Stimulated activated CD4-positive, alpha-beta T cell treated with anti-CD3 and anti-CD28 coated beads, TNF-alpha, amount 100 ng/mL, for 24 hours (primary cell): ENCODE measurements at places on chromosomes 4 and X.

DNA sequence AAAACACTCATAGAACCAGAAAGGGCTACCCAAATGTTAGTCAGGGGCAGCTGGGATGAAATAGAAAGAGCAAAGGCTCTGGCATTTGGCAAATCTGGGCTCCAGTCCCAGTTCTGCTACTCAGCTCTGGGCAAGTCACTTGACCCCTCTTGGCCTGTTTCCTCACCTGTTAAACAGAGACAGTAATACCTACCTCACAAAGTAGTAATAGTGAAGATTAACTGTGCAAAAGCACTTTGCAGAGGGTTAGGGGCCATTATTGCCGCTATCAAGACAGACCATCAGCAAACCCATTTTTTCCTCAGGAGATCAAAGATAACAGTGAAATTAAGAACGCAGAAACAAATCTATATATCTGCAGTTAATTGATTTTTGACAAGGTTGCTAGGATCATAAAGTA is 20.6 kb downstream of the ZBTB33 start:
- DNase-seq: no peak

DNA sequence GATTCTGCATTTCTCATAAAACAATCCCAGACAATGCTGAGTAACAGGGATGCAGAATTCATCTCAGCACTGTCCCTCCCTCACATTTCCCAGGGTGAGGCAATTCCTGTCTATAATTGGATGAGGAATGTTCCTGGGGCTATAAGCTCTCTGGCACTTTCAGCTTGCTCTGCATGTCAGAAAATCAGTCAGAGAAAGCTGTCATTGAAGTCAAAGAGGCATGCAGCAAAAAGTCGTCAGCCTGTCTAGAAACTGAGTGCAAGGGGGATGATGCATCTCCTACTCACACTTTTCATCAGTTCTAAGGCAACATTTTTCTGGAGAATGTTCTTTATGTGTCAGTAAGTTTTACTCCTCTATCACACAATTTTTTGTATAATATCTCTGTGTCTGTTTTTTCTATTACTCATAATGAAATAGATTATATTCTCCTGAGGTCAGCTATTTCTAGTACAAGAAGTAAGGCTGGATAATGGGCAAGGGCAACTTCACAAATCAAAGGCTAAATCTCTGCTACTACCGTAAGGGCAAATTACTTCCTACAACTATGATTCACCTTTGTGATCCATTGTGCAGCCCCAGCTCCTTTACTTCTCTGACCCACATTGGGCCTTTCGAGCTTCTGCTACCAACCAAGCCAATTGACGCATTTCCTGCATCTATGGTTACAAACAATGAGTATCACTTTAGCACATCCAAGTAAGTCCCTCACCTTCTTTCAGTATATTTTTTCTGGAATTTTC is 56.0 kb downstream of the TASL start:
- no peak for DNase-seq

- DNase-seq: no peak
These were observed 111.3 kb downstream of the SHROOM3 start for GRCh38 chr4:76546327-76546726.

DNA sequence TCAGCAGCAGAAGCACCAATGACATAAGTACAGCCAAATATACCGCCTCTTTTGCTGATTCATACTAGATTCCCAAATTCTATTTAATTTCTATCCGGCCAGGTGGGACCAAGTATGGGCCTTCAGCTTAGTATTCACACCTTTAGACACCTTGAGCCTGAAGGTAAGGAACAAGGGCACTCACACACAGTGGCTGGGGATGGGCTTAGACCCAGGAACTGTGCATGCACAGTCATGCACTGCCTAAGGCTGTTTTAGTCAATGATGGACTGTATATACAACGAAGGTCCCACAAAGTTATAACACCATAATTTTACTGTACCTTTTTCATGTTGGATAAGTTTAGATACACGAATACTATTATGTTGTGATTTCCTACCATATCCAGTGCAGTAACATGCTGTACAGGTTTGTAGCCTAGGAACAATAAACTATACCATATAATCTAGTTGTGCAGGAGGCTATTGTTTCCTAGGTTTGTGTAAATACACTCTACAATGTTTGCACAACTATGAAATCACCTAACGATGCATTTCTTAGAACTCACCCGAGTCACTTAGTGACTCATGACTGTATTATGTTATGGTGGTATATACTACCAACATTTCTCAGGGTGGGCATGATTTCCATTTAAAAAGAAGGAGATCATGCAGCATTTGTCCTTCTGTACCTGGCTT is 9.7 kb upstream of the CLNK start:
- no peak for DNase-seq

DNA sequence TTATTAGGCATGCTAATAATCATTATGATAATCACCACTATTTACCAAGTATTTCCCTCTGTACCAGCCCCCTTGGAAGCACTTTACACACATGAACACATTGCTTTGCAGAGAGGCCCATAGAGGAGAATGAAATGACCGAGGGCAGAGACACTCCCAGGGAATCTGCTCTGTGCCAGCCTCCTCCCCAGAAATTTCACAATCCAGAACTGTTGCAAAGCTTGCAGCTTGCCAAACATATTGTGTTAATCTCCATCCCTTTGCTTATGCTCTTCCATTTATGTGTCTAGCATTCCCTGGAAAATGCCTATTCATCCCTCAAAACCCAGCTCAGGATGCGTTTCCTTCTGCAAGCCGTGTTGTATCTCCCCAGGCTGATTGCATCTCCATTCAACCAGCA is 37.8 kb downstream of the CYTL1 start:
- no peak for DNase-seq

- DNase-seq: no peak
These were observed 73.9 kb downstream of the SLC2A9 start for GRCh38 chr4:9947168-9948062.

- no peak for DNase-seq
These were observed 384.5 kb downstream of the GPAT3 start for GRCh38 chr4:83920375-83920774.

GRCh38 chrX:154742613-154743012 is 8.3 kb downstream of the GAB3 start:
- DNase-seq: no peak

DNA sequence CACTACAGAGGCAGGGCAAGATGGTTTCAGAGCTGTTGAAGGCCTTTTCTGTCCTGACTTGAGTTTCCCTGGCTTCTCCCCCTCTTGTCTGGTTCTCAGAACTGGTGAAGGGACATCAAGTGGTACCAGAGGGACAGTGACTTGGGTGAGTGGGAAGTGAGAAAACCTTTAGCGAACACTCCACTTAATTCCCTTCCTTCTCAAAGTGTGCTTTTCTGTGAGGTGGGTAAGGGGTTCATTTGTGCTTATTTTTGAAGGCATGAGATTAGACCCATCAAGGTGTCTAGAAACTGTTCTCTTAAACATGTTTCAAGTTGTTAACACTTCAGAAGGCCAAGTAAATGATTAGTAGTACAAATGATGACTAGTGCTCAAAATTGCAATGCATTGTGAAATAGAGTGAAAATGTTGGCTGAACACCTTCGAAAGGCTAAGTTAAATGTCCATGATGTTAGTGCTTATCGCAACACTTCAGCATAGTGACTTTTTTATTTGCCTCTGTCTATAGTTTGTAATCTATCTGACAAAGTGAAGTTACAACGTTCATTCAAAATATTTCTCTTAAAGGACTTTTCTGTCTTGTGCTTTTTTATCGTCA is 2.8 kb downstream of the AREG start:
- no peak for DNase-seq

GRCh38 chr4:67717586-67717985 is 16.6 kb upstream of the UBA6 start:
- no peak for DNase-seq

DNA sequence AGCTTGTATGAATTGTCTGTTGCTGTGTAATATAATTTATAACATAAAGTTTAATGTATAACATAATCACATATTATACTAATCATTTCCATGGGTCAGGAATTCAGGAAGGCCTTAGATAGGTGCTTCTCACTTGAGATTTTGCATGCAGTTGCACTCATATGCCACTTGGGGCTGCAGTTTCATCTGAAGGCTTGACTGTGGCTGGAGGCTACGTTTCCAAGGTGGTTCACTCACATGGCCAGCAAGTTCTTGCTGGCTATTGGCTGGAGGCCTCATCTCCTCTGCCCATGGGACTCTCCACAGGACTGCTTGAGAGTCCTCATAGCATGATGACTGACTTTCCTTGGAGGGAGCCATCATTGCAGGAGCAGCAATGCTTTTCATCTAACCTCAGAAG is 53.4 kb upstream of the STX18 start:
- DNase-seq: no peak

DNA sequence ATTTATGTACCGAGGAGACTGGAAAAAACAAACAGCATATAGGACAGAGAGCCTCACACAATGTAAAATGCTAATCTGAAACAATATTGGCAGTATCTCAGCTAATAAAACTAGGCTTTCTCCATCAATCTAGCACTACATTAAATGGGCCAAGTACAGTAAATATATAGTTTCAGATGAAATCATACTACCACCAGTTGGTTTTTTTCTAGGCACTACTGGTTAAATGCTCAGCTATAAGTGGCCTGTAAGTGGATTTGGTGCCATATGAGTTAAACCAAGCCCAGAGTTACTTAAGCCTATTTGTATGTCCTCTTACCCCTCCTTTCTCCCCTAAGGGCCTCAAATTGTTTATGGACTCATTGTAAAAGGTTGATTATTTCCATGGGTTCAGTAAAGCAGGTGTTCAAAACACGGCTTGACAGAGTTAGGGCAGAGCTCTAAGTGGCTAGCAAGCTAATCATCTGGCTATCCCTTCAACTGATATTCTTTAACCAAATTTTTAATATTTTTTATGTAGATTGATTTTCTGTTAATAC is 57.5 kb downstream of the FAM13A start:
- DNase-seq: no peak

DNA sequence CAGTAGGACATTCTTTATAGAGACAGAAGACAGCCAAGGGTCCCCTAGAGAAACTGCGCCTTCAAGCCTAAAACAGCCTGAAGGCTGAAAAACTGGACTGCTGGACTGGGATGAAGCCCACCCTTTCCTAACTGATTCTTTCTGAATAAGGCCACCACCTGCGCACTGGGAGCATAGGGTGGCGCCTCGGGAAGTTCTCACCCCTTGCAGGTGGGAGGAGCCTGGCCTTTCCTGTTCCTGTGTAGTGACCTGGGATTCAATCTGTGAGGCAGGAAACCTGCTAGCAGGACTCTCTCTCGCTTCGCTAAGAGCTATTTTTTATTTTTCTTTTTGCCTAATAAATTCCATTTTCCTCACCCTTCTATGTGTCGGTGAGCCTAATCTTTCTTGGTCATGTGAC is 61.8 kb upstream of the KLHL13 start:
- DNase-seq: no peak
